ENCODE measurements at places on chromosomes 1 and 21.

- no peak for DNase-seq
These were observed 29.4 kb upstream of the CSF1 start for GRCh38 chr1:109880971-109881894.

- no peak for DNase-seq
These were observed 11.7 kb downstream of the TNFSF18 start for GRCh38 chr1:173038875-173039554.

GRCh38 chr1:216075339-216075738 is 347.9 kb downstream of the USH2A start:
- no peak for DNase-seq

DNA sequence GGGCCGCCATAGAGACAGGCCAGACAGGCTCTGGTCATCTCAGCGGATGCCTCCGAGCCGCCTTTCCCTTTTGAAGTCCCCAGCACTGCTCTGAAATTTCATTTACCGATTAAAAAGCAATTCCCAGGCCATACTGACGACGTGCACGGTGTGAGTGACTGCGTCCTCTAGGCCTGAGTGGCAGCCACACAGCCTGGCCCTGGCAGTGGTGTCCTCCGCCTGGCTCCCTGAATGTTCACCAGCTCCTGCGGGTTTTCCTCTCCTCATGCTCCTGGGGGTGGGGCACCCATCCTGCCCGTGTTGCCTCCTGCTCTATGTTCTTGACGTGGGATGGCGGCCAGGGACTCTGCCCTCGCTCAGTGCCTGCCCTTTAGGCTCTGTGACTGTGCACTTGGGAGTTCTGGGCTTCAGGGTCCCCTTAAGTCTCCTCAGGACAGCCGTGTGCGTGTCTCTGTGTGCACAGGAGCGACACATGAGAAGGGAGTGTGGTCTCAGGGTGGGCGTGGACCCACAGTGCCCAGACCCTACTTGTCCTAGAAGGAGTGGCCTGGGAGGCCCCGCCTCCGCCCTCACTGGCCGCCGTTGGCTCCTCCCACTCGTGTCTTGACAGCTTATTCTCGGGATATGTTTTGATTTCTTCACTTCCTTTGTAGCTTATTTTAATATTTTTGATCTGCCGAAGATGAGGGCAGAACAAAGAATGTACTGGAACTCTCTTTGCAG is 3.6 kb downstream of the SKI start:
- no peak for DNase-seq

- no peak for DNase-seq
These were observed 213.0 kb downstream of the PATJ start for GRCh38 chr1:61955261-61955660.

GRCh38 chr1:209490013-209490412 is 93.5 kb upstream of the CAMK1G start:
- no peak for DNase-seq

DNA sequence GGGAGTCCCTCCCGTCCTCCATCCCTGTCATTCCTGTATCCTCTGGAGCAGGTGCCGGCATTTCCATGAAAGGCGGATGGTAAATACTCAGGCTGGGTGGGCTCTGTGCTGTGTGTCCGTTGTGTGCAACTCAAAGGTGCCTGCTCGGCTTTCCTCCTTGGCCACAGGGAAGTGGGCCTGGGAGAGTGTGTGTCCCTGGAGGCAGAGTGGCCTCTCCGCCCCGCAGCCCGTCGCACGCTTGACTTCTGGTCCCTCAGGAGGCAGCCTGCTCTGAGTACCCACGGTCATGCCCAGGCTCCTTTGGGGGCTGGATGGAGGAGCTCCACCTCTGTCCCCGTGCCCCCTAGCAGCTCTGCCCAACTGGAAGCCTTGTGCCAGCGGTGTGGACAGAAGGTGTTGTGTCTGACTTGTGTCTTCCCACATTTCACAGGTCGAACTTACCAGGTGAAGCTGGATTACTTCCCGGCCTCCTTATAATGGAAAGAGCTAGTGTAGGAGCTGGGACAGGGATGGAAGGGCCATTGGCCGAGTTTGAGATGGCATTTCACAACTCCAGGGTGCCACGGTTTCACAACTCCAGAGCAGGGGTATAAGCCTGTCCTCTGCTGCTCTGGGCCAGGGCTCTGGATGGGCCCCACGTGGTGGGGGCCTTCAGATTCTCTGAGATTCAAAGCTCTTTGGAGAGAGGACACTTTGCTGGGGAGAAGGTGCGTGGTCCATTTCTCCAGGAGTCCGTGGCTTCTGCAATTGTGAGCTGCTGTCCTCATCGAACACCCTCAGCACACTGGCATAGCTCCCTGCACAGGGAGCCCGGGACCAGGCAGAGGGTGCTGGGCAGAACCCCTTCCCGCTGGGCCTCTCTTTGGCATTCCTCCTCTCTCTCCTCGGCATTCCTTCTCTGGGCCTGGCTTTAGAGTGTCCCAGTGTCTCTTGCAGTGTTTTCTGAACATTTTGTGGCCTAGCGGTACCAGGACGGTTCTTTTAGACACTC is 152.7 kb upstream of the COL6A1 start:
- no peak for DNase-seq

GRCh38 chr1:36964830-36965229 is 69.5 kb downstream of the GRIK3 start:
- no peak for DNase-seq

All from NCI-H2081 (cell line).